ENCODE measurements at places on chromosomes 11 and 22.

DNA sequence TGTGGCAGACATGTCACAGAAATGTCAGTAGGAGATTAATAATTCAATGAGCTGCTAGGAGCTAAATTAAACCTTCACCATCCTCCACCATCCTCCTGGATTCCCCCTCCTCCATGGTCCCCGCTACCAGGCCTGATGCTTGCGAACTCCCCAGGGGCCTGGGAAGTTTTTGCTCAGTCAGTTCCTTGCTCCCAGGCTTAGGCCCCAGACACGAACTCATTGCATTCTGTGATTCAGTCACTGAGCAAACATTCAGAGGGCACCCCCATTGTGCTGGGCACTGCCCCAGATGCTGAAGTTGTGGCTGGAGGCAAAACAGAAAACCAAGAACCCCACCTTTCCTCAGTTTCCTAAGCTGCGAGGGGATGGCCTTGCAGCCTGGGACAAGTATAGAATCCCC lies 14.3 kb downstream of the NPTXR start:
- no peak for DNase-seq

DNA sequence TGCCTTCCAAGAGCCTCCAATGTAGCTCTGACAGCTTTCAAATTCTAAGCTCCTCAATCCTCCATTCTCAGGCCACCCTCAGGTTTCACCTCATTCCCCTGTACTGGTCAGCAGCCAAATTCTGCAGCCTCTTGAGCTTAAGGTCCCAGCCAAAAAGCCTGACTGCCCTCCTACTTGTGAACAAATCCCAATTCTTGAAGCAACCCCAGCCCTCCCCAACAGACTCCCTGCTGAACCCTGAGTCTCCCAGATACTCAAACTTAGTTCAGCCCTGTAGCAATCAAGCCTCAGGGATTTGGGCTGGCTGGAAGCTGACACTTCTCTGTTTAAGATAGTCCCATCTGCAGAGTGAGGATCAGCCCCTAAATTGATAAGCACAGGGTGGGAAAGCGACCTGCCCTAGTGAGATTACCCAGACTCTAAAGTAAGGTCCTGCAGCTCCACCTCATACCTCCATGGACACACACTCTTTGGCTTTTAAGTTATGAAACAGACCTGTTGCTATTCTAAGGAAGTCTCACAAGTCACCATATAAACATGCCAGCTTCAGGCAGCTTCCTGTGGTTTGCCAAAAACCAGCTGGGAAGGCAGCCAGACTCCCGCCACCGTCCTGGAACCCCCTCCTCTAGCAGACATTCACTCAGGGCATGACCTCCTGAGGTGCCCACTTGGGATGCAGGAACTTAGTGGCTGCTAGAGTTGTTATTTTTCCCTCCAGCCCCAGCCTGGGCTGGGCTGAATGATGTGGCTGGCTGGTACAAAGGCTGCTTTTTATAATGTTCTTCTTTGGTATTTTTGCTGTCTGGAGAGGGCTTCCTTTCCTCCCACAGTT lies 82.5 kb upstream of the PICALM start:
- peak; percentile 23 for DNase-seq

DNA sequence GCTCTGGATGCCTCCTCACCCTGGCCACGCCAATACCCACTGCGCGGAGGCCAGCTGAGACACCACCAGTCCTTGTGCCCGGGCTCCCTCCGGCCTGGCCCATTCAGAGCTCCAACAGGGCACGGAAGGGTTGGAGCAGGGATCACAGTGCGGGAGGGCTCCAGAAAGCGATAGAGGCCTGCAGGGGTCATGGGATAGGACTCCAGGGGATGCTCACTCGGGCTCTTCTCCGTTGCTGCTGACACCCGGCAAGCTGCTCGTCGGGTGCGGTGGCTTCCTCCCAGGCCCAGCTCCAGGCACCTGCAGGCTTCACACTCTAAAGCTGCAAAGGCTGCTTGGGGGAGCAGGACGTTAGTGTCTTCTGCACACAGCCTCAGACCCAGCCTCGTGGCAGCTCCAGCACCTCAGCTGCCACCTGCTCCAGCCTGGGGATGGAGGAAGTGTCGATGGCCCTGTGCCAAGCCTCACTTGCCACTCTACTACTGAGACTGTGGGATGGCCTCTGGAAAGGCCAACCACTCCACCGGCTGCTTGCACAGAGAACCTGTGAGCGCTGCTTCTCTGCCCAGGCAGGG lies 10.6 kb downstream of the WNT7B start:
- no peak for DNase-seq

DNA sequence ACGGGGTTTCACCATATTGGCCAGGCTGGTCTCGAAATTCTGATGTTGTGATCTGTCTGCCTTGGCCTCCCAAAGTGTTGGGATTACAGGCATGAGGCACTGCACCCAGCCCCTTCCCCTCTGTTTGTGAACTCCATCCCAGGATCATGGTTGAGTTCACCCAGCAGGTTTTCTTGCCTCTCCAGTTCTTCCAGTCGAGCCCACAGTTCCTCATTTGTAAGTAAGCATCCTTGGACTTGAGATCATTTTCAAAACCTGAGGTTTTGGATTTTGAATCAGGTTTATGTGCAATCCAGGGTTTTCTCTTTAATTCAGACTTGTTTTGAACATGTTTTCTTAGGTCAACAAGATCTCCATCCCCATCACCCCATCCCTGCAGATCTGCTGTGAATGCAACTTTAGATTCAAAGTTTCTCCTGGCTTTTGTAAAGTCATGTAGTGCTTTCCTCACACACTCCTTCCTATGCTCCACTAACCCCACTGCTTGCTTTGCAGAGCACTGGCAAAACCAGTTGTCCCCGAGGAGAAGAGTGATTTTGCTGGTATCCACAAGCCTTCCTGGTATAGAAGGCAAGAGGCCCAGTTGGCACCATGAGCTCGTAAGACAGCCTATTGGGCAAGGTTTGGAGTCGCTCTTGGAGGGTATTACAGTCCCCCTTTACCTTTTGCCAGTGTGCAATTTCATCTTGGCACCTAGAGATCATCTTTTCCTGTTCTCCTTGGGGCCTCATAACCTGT lies 14.7 kb upstream of the VPREB1 start:
- no peak for DNase-seq

DNA sequence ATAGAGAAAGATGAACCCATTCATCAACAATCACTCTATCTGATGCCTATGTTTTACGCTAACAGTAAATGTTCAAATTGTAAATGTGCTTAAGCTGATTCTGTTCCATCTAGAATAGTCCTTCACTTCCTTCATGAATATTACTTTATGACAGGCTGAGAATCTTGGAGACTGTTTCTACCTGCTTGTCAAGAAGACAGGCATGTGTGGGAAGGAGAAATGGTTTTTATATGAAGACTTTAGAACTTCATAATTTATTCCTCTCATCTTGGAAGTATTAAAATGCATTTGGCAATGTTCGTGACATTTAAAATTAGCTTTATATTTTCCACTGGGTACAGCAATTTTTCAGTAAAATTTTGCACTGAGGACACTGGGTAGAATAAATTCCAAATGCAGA lies 41.0 kb downstream of the ELMOD1 start:
- DNase-seq = no peak

GRCh38 chr11:70630816-70631623 lies 232.7 kb downstream of the CTTN start:
- no peak for DNase-seq

DNA sequence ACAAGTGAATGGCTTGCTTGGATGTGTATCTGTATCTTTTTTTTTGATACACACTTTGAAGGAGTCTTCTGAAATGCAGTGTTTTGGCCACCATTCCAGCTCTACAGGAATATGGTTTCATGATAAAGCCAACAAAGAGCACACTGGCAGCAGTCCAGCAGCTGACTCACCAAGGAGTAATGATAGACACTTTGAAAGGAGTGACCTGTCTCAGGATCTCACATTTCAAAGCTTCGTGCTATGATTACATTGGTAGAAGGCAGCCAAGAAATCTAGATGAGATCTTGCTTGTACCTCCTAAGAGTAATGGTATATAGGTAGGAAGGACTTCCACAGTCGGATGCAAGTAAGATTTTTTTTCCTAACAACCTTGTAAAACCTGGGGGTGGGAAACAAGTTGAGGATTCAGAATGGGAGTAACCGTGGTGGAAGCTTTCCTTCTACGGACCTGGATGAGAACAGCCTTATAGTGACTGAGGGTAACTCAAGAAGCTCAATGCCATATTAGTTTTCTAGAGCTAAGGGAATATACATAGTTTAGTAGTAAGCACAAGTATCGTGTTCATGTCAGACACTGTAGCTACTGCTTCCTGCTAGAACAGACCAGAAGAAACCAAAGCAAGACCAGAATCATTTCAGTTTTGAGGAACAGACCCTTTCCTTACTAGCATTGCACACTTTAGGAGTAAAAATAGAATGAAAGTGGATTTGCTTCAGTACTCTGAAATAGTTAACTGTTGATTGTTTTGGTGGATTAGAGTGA lies 25.0 kb downstream of the MTMR3 start:
- peak; percentile 89 for DNase-seq

DNA sequence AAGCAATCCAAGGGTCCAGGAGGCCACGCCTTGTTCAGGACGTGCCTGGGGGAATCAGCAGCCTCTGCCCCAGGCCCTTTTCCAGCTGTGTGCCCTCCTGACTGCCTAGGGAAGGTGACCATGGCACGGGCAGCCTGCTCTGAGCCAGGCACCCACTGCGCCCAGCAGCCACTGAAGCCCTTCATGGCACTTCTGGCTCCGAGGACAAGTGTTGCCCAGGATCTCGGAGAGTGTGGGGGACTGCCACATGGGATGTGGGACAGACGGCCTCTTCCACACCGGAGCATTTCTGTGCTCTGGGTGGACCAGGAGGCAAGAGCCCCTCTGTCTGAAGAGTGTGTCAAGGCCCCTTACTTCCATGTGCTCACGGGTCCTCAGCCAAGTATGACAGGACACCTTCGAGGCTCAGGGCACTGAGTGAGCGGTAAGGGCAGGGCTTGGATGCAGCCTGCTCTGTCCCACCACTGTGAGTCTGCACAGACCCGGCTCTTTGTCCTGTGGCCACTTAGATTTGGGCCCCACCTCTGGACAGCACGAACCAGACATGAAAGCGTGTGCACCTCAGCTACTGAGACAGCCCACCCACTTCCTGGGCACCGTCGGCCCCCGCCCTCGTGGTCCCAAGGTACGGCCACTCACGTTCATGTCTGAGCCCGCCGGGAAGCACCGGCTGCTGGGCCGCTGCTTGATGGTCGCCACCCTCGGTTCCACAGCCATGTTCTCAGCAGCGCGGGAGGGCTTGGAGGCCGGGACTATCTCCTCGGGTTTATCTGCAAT lies 93.6 kb downstream of the CTTN start:
- DNase-seq = no peak

DNA sequence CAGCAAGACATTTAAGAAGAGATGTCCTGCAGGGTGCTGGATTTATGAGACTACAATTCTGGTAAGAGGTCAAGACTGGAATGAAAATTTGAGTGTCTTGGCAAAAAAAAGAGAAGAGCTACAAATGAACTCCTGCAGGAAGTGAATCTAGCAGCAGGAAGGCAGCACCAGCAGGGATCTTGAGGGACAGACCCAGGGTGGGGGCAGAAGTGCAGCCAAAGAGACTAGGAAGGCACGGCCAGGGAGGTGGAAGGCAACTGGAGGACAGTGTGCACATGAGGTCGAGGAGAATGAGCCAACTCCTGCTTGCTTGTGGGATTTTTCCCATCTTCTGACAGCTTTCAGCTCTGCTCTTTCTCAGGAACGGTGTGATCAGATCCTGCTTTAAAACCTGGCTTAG lies 263.2 kb downstream of the BUD13 start:
- no peak for DNase-seq

GRCh38 chr22:19495562-19496323 lies 16.0 kb downstream of the CDC45 start:
- DNase-seq = peak; percentile 23

DNA sequence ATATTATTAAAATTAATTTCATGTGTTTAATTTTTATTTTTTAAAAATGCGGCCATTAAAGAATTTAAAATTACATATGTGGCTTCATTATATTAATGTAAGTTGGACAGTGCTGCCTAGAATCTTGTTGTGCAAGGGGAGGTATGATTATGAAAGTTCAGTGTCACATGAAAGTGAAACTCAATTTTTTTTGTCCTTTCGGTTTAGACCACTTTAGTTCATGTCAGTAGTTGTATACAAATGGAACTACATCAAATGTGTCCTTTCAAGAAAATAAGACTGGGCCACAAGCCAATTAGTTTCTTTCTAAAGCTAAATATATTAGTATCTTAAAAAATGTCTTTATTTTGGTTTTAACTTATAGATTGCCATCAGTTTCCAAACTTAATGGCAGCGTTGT lies 35.7 kb downstream of the TBCEL start:
- no peak for DNase-seq

DNA sequence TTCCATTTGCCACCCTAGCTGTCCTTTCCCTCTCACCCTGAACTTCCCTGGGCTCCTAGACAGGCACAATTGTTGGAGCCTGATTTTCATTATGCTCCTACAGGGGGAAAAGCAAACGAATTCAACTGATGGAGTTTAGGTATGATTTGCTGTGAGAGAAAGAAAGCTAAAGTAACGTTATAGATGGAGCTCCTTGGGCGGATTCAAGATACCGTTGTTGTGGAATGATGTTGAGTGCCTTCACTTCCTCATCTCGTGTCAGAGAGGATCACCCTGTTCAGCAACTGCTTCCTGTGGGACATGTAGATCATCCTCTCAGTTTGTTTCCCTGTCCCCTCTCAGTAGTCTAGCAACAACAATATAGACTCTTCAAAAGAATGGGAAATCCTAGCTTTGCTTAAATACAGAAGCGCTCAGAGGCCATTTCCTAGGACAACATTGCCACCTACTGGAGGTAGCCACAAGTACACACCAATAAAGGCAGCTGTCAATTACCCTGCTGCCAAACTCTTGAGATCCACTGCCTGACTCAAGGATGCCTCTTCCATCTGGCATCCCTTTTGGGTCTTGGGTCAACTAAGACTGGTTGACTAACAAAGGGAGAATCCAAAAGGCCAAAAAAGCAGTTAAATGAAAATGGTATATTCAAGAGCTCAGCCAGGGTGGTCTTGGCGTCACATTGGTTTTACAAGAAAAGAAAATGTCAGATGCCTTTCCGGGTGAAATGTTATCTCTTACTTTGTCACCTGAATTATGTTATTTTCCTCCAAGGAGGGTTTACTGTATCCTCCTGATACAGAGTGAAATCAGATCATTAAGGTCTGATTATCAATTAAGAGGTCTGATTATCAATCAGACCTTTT lies 13.5 kb upstream of the DTX4 start:
- peak; percentile 66 for DNase-seq

- DNase-seq = no peak
Measured at GRCh38 chr22:26170795-26171580, 1.7 kb downstream of the SEZ6L start.

- DNase-seq = no peak
Measured at GRCh38 chr22:20745119-20745518, 28.8 kb upstream of the SERPIND1 start.

DNA sequence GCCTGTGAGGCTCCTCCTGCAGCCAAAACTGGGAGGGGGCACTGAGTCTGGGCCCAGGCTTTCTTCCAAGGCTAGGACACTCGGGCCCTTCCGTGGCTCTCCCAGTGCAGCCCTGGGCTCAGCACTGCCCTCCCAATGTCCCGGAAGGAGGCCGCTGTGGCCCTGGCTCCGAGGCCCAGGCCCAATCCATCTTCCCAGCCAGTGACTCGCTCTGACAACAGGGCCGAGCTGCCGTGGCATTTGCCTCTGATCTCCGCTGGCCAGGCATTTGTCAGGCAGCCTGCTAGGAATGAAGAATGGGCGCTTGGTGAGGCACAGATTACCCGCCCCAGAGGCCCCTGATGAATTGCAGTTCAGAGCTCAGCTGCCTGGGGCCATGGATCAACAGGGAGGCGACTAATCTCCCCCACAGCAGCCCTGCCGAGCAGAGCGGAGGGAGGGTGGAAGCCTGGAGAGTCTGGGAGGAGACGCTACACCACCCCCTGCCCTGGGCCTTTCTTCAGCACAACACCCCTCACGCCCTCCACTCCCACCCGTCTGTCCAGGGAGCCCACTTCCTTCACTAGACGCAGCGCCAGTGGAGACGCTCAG lies 8.3 kb downstream of the FXYD2 start:
- peak; percentile 70 for DNase-seq

- no peak for DNase-seq
Measured at GRCh38 chr11:693415-693831, 1.6 kb downstream of the DEAF1 start.
